ENCODE measurements at places on chromosomes 5 and 9.

DNA sequence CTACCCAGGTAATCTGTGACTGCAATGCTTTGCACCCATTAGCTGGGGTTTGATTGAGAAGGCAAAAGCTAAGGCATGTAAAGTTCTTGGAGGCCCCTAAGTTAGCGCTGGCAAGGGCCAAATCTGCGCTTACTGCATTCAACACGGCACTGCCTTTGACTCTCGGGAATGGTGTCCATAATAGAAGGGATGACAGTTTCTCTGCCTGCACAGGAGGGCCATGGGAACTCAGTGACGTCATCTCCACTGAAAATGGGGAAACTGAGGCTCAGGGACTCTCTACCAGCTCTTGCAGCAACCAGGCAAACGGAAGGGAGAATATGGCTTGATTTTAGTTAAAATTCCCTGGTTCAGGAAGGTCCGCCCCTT is 487 bp downstream of the SPATA24 start:
- no peak for DNase-seq

DNA sequence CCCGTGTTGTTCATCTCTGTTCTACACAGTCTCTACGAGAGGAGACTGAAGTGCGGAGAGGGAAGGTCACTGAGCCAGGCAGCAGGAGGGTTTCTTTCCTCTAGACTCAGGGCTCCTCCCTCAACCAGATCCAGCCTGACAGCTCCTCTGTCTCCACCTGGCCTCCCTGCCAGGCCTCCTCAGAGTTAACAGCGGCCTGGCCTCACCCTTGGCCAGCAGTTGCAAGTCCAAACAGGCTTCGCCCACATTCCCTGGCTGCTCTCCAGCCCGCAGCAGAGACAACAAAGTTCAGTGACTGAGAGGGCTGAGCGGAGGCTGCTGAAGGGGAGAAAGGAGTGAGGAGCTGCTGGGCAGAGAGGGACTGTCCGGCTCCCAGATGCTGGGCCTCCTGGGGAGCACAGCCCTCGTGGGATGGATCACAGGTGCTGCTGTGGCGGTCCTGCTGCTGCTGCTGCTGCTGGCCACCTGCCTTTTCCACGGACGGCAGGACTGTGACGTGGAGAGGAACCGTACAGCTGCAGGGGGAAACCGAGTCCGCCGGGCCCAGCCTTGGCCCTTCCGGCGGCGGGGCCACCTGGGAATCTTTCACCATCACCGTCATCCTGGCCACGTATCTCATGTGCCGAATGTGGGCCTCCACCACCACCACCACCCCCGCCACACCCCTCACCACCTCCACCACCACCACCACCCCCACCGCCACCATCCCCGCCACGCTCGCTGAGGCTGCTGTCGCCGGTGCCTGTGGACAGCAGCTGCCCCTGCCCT is at the start of gene HRCT1:
HRCT1 (plus strand) TSS at position 291 of the 768 bp plus-strand sequence; CDS start at position 377, 86 bp downstream.
- DNase-seq = no peak

DNA sequence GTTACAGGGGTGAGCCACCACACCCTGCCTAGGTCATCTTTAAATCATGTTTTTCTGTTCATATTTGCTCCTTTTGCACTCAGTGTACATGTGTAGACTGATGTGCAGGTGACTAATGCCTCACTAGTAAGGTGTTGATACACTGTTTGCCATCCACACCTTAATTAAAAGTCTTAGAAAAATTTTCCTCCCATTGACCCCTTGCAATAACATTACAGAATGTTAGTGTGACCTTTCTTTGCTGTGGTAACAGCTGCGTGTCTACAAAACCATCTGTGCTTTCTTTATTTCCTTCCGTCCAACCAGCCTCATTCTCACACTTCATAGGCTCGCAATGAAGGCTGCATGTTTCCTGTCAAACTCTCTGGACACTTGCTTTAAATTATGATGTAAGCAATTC is 6.6 kb upstream of the CEMIP2 start:
- no peak for DNase-seq

GRCh38 chr9:135251331-135251761 is 163.9 kb downstream of the OLFM1 start:
- DNase-seq = no peak

GRCh38 chr5:57818397-57818796 is 335.8 kb upstream of the ACTBL2 start:
- DNase-seq = no peak

DNA sequence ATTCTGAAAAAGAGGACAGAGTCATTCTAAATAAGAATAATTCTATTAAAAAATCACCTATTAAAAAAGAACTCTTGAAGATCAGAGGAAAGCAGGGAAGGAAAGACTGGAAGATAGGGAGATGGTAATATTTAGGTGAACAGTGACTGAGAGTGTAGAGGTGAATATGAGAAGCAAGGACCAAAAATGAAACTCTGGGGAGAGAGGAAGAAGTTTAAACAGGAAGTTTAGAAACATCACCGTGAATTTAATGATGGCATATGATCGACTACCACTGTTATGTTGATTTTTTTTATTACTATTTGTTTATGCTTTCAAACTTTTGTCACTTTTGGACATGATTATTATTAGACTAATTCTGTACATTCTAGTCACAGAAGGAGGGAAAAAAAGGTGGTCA is 1.7 kb upstream of the SPINK6 start:
- no peak for DNase-seq

DNA sequence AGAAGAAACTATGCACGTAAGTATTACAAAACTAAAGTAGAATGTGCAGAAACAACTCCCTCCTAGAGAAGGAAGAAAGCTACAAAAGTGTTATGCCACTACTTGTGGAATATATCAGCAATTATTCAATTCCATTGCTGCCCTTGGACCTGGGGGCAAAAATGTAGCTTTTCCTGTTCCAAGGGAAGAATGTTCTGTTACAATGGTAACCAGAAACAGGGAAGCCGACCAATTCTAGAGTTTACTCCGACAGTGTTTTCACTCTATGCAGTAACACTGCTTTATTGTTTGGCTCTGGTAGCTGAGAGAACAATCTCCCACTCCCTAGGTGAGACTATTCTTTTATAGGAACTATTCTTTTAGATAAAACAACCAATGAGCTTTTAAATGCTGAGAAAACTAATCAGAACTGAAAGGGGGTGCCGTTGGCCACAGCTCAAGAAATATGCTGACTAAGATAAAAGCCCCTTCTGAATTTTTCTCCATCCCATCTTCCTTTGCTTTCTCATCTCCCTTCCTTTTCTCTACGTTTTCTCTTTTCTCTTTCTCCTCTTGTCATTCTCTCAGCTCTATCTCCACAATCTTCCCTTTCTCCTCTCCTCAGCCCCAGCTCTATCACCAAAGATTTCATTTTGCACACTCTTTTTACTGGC is 54.1 kb downstream of the SLC1A3 start:
- no peak for DNase-seq

DNA sequence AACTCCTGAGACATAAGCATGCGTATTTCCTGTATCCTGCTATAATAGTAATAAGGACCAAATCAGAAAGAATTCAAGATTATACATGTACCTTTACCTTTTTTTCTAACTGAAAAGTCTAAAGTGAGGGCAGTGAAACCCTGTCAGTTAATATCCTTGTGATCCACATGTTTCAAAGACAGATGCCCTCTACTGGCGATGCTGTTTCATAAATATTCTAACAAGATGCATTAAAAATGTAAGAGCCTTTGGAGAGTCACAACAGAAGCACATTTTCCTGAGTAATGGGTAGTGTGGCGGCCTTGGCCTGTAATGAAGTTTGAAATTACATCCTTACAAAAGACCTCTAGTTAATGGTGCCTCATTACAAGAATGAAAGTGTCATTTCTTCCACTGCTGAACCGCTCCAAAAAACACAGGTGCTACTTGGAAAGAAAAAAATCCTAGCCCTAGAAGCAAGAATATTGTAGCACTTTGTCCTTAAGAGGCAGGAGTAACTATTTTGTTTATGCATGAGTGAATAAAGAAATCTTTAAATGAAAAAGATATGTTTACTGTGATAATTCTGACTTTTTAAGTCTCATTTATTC is 232.6 kb downstream of the EPB41L4A start:
- no peak for DNase-seq

DNA sequence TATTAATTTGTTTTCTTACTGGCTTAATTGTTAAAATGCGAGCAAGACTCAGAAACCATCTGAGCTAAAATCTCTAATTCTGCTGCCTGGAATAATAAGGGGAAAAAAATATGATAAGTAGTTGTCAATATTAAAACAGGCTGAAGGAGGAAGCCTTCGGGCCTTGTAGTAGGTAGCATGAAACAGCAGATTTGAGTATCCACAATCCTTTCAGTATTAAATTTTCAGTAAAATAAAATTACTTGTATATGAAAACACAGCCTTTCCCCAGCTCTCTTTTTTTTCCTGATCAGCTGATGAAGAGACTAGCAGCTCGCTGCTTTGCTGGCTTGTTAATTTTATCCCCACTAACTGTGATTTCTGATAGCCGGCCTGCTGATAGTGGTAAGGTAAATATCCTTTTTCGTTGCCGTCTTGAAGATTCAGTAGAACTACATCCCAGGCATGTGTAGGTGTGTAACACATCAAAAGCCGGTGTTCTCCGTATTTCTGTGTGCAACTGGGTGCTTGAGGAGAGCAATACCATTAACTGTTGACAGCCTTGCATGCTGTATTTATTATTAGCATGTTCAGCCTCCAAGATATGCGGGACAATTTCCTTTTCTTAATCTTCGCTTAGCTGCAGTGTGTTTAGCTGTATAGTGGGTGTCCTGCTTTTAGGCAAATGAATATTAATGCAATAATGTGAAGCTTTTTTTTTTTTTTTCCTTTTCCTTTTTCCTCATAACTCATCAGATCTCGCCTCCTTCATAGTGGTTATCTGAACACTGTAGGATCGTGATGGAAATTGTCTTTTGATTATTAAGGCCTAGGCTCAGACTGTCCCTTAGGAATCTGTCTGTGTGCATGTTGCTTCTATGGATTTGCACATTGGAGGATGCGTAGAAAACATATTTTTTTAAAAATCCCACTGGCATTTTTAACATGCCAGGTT is 144.6 kb downstream of the SMARCA2 start:
- DNase-seq = no peak

- DNase-seq = peak; percentile 6
Observed at GRCh38 chr5:147098233-147098790, 136.5 kb upstream of the STK32A start.

DNA sequence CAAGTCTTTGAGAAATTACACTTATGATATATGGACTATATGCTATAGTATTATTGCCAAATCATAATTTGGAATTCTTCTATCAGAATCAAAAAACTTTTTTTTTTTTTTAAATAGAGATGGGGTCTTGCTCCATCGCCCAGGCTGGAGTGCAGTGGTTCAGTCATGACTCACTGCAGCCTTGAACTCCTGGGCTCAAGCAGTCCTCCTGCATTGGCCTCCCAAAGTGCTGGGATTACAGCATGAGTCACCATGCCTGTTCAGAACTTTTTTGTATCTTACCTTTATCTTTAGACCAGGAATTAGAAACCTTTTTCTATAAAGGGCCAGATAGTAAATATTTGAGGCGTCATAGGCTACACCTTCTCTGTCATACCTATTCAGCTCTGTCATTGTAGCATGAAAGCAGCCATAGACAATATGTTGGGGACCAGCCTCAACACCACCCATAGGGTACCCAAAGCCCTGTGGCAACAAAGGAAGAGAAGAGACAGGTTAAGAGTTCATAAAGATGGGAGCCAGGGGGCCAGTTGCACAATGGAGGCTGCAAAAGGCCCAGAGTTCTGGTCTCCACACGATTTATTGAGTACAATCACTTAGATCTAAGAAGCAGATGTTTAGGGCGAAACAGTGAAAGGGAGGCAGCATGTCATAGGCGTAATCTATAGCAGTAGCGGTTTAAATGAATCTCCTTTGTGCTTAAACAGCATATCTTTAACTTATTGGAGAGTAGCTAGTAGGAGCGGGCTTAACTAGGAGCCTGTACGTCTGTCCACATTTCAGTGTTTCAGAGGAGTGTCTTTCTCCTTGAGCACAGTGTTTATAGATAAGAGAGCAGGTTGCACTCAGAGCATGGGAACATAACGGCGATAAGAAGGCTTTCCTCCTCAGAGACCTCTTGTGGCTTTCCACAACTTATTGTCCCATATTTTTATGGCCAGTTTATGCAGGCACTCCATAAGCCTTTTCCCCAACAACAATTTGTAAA is 12.5 kb downstream of the ECM2 start:
- DNase-seq = no peak

- no peak for DNase-seq
Observed at GRCh38 chr5:55853041-55853670, 2.0 kb downstream of the IL31RA start.

DNA sequence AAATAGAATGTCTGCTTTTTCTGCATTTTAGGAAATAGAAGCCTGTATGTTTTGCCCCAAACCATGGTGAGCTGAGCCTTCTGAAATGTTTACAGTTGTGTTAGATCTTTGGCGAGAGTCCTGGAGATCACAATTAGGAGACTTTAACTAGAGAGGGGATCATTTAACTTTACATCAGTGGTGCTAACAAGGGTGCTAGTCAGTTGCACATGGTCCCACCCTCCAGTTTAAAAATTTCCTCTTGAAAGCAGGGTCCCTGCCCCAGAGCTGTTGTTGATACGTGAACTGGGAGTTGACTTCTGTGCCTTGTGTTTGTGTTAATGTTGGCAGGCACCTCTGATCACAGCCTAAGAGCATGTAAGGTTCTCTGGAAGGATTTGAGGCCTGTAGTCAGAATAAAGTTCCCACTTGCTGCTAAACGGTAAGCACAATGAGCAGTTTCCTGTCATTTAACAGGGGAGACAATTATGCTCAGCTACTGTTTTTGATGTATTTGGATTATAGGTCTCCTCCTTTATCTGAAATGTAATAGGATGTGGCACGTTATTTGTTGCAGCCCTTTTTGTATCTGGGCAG is 43.7 kb downstream of the RASGRF2 start:
- no peak for DNase-seq

GRCh38 chr9:131677444-131678180 is 62.3 kb downstream of the RAPGEF1 start:
- DNase-seq = peak; percentile 18

DNA sequence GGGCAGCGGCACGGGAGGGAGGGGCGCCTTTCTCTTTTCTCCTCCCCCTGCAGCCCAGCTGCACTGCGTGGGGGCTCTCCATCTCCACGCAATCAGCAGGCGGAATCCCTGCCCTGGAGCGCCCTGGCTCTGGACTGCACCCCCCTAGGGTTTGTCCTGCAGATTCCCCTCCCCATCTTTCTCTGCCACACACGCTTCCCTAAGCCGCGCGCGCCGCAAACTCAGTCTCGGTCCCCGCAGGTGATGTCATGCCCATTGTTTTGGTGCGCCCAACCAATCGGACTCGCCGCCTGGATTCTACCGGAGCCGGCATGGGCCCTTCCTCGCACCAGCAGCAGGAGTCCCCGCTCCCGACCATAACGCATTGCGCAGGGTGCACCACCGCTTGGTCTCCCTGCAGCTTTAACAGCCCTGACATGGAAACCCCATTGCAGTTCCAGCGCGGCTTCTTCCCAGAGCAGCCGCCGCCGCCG is at the start of gene KCNN2:
KCNN2 (plus strand) TSS at position 347 of the 473 bp plus-strand sequence; CDS start at position 417, 70 bp downstream.
- DNase-seq = no peak

GRCh38 chr5:88487066-88487465 is 218.4 kb upstream of the TMEM161B start:
- no peak for DNase-seq

- DNase-seq = no peak
Observed at GRCh38 chr5:11385901-11386293, 518.3 kb downstream of the CTNND2 start.

Measured in SK-N-MC (cell line).